ENCODE measurements at places on chromosomes 16 and 17.

GRCh38 chr17:81510785-81511553, 1.6 kb downstream of the ACTG1 start:
- DNase-seq: peak; percentile 29

- DNase-seq: no peak
Measured at GRCh38 chr17:80456465-80457235, 19.8 kb downstream of the NPTX1 start.

GRCh38 chr17:51154176-51154575, 817 bp downstream of the NME1 start:
- no peak for DNase-seq

DNA sequence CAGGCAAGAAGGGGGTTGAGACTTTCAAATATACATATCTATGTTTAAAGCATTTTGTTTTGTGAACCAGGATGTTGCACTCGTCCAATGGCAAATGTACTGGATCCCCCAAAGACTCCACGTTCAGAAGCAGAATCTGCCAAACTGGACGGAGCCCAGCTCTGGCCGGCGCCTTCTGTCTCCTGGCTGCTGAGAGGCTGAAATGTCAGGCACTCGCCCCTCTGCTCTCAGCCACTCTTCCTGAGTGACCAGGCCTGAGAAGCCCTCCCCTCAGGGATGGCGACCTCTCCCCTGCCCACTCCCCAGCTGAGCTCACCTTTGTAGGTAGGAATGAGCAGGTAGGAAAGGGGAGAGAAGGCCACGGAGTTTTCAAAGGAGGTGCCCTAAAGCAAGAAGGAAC, 187.5 kb upstream of the FOXF1 start:
- no peak for DNase-seq

Measured in CD4-positive, alpha-beta T cell treated with Interleukin-1 beta for 1 hour (primary cell).